HuH-7.5 (cell line): ENCODE measurements at places on chromosomes 12 and 14.

DNA sequence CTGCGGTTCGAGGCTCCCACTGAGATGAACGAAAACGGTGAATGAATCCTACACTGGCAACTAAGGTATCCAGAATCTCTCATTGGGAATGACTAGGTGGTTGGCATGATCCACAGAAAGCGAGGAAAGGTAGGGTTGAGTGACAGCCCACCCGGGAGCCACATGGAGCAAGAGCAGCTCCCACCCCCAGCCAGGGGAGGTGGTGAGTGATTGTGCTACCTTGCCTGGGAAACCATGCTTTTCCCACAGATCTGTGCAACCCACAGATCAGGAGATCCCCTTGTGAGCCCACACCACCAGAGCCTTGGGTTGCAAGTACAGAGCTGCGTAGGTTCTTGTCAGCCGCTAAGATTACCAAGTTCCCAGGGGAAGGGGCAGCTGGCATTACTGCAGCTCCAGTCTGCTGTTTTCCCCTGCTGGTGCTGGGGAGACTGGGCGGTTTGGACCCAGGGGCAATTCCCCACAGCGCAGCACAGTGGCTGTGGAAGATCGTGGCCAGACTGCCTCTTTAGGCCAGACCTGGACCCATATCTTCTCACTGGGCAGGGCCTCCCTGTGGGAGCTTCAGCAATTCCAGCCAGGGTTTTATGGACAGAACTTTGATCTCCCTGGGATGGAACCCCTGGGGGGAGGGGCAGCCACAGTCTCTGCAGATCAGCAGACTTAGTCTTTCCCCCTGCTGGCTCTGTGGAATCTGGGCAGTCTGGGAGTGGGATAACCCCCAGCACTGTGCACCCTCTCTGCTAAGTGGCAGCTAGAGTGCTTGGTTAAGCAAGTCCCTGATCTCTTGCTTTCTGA lies 44.6 kb upstream of the PPP4R3A start:
- peak; percentile 40 for DNase-seq

DNA sequence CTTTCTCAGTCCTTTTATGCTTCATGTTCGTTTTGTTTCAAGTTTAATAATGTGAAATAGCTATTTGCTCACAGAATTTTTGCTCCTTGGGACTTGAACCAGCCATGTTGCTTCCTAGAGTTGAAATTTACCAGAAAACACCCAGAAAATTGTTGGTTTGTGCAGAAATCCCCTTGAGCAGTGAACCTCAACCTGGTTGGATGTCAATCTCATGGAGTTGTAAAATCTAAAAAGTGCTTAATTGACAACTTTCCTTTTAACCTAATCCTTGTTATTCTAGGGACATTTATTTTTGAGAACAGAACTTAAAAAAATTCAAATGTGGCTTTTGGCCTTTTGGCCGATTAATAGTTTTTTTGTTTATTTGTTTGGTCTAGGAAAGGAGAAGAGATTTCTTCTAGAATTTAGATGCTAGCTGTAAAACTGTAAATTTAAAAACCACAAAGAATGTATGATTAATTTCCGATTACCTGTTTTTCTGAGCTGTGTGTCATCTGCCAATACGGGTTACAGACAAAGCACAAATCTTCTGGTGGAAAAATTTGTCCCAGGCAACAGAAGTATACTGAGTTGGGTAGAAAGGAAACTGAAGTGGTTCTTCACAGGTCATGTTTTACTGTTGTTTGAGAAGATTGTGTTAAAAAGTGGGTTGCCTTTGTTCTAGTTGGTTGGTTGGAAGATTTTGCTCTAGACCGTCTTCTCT lies 154.4 kb downstream of the FUT8 start:
- no peak for DNase-seq

DNA sequence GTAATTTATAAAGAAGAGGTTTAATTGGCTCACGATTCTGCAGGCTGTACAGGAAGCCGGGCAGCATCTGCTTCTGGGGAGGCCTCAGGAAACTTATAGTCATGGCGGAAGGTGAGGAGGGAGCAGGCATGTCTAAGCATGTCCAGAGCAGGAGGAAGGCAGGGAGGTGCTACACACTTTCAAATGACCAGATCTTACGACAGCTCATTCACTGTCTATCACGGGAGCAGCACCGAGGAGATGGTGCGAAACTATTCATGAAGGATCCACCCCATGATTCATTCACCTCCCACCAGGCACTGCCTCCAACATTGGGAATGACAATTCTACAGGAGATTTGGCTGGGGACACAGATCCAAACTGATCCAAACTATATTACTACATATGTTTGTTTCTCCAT lies 10.0 kb downstream of the SFSWAP start:
- DNase-seq: no peak

- DNase-seq: no peak
Observed at GRCh38 chr14:101825797-101826196, 64.3 kb downstream of the PPP2R5C start.

DNA sequence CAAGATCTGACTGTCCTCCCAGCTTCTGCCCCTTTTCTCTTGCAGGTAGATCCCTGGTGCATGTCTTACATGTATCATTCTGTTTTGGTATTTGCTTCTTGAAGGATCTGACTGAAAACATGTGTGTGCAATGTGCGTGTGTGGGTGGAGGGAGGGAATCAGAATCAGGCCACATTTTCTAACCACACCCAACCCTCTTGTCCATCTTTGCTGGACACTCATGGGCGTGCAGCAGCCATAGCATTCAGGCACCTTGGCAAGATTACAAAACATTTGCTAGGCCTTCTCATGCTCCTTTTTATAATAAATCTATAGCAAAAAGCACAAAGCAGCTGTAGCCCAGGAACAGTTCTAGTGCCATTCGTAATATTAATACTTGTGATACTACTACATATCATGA lies 233.6 kb upstream of the E2F7 start:
- no peak for DNase-seq

GRCh38 chr12:24424376-24424775 lies 474.9 kb upstream of the SOX5 start:
- no peak for DNase-seq

- DNase-seq: no peak
Observed at GRCh38 chr14:32813401-32813800, 125.3 kb upstream of the NPAS3 start.

DNA sequence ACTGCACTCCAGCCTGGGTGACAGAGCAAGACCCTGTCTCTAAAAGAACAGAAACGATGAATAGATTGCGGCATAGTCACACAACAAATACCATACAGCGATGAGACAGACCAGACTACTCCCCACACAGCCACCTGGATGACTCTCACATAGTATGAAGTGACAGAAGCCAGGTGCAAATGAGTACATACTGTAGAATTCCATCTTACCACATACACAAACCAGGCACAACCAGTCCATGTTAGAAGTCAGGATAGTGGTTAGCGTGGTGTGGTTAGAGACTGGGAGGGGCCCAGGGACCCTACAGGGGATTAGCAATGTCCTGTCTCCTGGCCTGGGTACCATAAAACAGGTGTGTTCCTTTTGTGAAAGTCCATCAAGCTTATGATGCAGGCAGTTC lies 53.8 kb downstream of the FAM222A start:
- no peak for DNase-seq

- DNase-seq: no peak
Observed at GRCh38 chr12:27865421-27865820, 85.4 kb upstream of the MANSC4 start.

DNA sequence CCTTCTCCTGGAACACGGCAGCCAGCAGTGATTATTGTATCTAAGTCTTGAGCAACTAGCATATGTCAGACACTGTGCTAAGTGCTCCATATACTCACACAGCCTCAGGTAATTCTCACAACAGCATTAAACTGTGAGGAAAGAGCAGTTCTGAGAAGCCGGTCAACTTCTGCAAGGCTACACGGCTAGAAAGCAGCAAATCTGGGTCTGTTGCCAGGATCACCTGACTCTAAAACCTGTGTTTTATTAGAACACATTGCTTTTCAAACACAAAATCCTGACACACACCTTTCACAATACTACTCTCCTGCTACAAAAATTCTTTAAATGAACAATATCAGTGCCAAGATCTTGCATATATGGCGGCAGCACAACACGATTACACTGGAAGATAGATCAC lies 49.8 kb upstream of the CRACR2A start:
- no peak for DNase-seq

DNA sequence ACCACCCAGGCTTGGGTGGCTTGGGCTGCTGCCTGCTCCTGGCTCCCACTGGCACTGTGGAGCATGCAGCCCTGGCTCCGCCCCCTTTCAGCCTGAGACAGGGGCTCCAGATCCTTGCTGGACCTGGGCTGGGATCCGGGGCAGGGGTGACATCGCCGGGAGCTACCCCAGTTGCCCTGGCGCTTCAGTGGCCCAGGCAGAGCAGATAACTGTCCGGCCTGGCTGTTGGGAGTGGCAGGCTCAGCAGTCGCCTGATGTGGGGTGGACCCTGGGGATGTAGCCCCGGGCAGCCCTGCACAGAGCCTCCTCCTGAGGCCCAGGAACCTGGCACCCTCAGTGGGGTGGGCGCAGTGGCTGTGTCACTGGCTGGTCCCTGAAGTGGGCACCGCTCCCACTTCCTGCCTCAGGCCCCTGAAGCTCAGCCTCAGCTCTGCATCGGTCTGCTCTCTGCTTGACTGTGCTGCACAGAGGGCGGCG lies 57.9 kb downstream of the FUT8 start:
- DNase-seq: no peak

- no peak for DNase-seq
Observed at GRCh38 chr12:6369916-6370575, 5.3 kb downstream of the SCNN1A start.

DNA sequence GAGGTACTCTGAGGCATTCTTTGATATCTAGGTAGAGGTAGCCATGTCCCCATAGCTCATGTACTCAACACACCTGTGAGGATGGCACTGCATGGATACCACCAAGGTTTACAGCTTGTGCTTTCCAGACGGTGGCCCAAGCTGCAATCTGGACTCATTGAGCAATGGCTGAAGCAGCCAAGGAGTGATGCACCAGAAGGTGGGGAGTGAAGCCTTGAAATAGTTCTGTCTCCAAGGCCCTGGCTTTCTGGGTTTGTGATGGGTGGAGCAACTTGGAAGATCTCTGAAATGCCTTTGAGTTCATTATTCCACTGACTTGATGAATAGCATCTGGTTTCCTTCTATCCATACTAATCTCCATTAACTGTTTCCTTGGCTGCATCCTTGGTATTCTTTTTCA lies 290.0 kb upstream of the NOVA1 start:
- DNase-seq: no peak

DNA sequence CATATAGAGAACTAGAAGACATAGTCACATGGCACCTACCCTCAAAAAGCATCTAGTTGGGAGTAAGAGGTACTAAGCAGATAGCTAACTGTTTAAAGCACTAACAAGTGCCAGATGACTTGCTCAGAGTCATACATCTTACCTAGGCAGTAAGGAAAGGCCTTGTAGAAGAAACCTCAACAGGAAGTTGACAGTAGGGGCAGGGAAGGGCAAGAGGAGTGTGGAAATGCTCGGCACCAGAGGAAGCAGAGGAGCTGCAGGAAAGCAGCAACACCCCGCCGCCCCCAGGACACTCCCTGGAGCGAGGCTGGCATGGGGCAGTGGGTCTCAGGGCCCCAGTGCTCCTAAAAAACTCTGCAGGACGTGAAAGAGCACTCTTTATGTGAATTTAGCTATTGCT lies 92.9 kb downstream of the PPP2R5C start:
- DNase-seq: no peak

DNA sequence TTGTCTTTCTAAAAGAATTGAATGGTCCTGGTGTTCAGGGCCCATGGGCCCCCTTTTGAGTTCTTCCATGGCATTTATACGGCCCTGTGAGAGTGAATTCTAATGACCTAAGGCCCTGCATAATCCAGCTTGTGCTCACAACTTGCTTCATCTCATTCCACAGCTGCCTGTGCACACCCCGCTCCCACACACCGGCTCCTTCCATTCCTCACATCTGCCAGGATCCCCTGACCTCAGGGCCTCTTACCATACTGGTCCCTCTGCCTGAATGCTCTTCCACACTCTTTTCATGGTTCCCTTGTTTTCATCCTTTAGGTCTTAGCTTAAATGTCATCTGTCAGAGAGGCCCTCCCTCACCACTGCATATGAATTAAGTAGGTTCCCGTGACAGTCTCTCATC lies 49.5 kb upstream of the EGLN3 start:
- no peak for DNase-seq

- no peak for DNase-seq
Observed at GRCh38 chr14:24954037-24954699, 95.8 kb downstream of the STXBP6 start.

GRCh38 chr12:14416658-14417057 lies 51.2 kb downstream of the ATF7IP start:
- DNase-seq: no peak

DNA sequence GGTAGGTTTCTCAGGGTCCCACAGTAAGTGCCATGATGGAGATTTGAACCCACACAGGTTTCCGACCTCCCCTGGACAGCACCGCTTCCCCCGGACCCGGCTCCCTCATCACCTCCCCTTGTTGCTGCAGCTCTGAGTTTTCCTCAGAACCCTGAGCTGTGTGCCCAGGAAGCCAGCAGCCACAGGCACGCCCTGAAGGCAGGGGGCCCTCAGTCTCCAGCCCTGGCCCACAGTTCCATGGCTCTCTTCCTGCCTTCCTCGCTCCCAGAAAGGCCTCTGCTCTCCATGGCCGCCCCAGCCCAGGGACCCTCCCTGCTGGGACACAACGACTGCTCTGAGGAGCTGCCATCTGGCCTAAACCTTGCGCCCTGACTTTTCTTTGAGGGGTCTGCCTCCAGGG lies 35.8 kb upstream of the PRIMA1 start:
- DNase-seq: no peak

DNA sequence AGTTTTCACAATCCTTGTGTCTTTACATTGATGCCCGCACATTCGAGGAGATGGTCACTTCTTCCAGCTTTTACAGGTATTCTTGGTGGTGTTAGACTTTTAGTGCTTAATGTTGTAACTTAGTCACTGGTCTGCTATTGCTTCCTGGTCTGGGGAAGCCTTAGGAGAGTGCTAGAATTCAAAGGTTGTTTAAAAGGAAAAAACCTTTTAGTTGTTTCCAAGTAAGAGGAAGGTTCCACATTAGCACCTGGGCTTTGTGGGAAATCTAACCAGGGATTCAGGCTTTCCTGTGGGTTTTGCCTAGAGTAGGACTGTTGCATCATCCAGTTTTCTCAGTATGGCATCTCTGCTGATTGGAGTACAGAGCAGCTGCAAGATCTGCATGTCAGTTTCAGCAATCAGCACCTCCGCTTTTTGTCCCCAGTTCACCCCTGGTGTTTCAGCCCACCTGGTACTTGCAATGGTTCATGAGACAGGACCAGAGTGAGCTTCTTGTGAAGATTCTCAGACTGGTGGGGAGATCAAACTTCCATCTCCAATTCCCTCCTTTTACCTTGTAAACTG lies 44.0 kb upstream of the PLBD1 start:
- DNase-seq: no peak

DNA sequence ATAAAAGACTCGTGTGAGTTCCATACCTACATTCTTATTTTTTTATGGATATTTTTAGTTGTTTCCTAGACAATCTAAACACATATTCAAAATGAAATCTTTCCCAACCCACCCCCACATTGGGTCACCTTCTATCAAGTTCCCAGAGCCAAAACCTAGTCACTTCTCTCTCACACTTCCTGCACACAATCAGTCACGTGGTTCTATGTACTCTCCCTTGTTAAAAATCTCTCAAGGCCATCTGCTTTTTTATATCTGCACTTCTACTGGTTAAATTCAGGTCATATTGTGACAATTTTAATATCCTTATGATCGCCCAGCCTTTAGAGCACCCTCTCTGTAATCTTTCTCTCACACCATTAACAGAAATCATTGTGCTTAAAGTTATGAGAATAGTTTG lies 175.0 kb upstream of the SYT10 start:
- no peak for DNase-seq

- DNase-seq: no peak
Observed at GRCh38 chr12:127642208-127642607, 624.8 kb upstream of the TMEM132C start.

GRCh38 chr12:112762753-112763152 lies 28.8 kb upstream of the RPH3A start:
- no peak for DNase-seq
